NCI-H82 (cell line): ENCODE measurements at places on chromosomes 5 and 9.
A peak's percentile ranks its signal among the peaks of the same experiment; 100 is the strongest.

- no peak for DNase-seq
These were observed 466.8 kb downstream of the SLCO4C1 start for GRCh38 chr5:101829255-101829654.

DNA sequence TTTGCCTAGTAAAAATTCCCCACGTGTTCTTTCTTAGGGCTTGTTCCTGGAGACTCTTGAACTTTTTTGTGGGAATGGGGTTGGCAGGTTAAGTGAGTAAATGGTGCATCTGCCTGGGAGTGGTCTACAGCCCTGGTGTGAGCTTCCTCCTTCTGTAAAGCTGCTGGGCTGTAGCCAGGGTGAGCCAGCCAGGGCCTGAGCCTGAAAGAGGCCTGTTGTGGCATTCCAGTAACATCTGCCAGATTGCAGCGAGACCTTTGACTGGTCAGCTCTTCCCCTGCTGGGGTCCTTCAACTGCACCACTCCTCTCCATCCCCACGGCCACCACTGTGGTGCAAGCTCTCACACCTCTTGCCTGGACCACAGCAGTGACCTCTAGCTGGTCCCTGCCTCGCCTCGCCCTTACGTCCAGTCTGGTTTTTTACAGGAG lies 47.5 kb downstream of the SLC22A5 start:
- peak; percentile 4 for DNase-seq

- peak; percentile 50 for DNase-seq
These were observed 424 bp downstream of the HAND1 start for GRCh38 chr5:154477382-154478223.

DNA sequence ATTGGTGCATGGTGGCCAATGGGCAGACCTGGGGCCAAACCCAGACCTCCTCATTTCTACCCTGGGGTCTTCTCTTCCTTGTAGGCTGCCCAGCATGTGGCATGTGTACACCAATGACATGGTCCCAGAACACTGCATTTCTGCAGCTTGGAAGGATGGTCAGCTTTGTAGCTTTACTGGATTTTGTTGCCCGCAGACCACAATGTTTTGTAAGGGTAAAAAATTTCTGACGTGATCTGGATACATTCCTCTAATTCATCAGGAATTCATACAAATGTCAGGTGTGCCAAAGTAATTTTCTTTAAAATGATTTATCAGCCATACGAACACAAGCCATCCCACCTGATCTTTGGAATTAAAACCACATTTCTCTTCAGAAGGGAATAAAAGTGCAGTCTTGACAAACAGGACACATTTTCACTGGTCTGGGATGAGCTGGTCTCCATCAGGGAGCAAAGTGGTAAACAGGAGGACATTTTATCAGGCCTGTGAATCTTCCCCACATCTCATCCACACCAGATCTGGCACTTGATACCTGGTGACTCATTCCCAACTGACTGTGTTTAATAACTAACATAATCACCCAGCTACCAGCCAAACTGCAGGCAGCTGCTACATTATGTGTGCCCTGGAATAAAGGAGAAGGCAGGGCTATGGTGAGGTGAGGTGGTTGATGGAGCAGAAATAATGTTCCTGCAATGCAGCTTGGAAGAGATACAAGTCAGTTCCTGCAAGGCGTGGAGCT lies 103.9 kb downstream of the SPOCK1 start:
- DNase-seq: no peak

DNA sequence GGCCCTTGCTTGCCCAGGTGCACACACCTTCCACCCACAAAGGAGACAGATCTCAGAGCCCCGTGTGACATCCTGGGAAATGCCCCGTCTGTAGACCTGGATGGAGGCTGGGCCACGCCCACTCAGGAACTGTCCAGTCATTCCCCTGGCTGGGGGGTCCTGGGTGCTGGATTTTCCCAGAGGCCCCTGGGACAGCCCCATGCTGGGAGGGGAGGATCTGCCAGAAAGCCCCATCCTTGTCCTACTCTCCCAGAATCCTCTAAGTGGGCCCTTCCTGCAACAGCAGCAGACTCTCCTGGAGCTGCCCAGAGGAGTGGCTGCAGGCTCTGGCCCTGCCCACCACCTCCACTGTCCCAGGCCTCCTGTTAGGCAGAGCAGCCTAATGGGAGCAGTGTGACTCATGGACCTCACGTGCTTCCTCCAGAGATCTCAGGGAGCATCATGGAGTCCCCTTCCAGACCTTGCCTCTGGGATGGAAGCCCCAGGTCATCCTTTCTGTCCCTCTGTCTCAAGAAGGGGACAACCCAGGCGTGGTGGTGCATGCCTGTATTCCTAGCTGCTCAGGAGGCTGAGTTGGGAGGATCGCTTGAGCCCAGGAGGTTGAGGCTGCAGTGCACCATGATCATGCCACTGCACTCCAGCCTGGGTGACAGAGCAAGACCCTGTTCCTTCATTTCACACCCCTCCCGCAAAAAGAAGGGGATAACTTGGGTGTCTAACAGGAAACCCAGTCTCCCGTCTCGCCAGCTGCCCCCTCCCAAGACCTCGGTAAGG lies 51.7 kb downstream of the JADE2 start:
- DNase-seq: no peak

DNA sequence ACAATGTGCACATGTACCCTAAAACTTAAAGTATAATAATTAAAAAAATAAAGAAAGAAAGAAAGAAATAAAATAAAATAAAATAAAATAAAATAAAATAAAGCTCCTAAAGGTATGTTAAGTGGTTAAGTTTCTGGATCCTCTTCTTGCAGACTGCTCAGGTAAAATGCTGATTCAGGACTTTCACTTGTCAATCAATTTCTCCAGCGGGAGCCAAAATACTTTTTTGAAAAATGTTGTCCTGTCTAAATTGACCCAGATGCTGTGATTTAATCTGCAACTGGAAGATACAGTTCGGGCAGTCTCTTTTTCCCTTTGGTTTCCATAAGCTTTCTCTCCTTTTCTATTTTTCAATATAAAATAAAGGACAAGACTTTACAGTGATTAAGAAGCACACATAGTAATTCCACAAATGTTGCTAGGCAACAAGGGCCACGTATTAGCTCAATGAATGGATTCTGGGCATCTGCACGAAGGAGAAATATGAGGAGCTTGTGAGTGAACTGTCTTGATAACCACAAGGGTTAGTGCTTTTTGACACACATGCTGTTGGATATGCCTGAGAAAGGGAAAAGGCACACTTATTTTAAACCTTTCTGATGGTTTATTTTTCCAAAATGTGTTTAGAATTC lies 38.6 kb downstream of the HTR4 start:
- peak; percentile 1 for DNase-seq
